ENCODE measurements at places on chromosomes 1 and 21. TPM values are rescaled to one million over a fixed set of nuclear protein-coding genes. Genes with fewer than 3 reads are reported as not detected.

The NDUFS5 gene
- total RNA-seq: 656 TPM

The TNFRSF8 gene
- 0.82 TPM for total RNA-seq

The CTSS gene
- 63.3 TPM for total RNA-seq

The SLC2A5 gene
- 9.1 TPM for total RNA-seq

The NUAK2 gene
- total RNA-seq: 1.5 TPM

The VWA1 gene
- total RNA-seq: 51.0 TPM

The PRMT2 gene
- total RNA-seq: 85.7 TPM

The USH2A gene
- total RNA-seq: not detected

The ALPL gene
- total RNA-seq: 2.3 TPM

The CELA2A gene
- not detected for total RNA-seq

The SPATA6 gene
- total RNA-seq: 18.3 TPM

The GBP1 gene
- 37.8 TPM for total RNA-seq

The ELAVL4 gene
- total RNA-seq: 2.6 TPM

The BLACAT1 gene
- 0.36 TPM for total RNA-seq

The GSTM5 gene
- total RNA-seq: 3.8 TPM

The RHEX gene
- total RNA-seq: 3.6 TPM

The KIF26B gene
- 1.8 TPM for total RNA-seq

The VSIG8 gene
- not detected for total RNA-seq

The KRTAP24-1 gene
- total RNA-seq: not detected

The HRNR gene
- not detected for total RNA-seq

The MTFR1L gene
- 135 TPM for total RNA-seq

The COL8A2 gene
- 1.8 TPM for total RNA-seq

The CD34 gene
- 15.9 TPM for total RNA-seq

The S100A7A gene
- total RNA-seq: not detected

The UTS2 gene
- total RNA-seq: not detected

The PRR9 gene
- not detected for total RNA-seq

The POU2F1 gene
- 35.5 TPM for total RNA-seq

The UBAP2L gene
- total RNA-seq: 51.7 TPM

The AHDC1 gene
- 16.4 TPM for total RNA-seq

The AIM2 gene
- not detected for total RNA-seq

The CELA3A gene
- total RNA-seq: not detected

The TRIM17 gene
- not detected for total RNA-seq

The CNN3 gene
- total RNA-seq: 179 TPM

The LEMD1 gene
- not detected for total RNA-seq

The RGS16 gene
- total RNA-seq: 0.83 TPM

The PLA2G2C gene
- 5.5 TPM for total RNA-seq

The RORC gene
- not detected for total RNA-seq

The MMP23B gene
- 7.8 TPM for total RNA-seq

The KIAA1614 gene
- total RNA-seq: 6.3 TPM

The TLCD4 gene
- 11.1 TPM for total RNA-seq

The RIT1 gene
- 16.6 TPM for total RNA-seq

Data from sigmoid colon (tissue), 7 donors.